ENCODE measurements at places on chromosomes 6 and 20.

- no peak for DNase-seq
These were observed 35.3 kb upstream of the PTGIS start for GRCh38 chr20:49603209-49603627.

GRCh38 chr6:12001004-12001705 is 11.0 kb upstream of the HIVEP1 start:
- no peak for DNase-seq

GRCh38 chr6:140684776-140685550 is 1310.5 kb upstream of the CITED2 start:
- DNase-seq, result no peak

DNA sequence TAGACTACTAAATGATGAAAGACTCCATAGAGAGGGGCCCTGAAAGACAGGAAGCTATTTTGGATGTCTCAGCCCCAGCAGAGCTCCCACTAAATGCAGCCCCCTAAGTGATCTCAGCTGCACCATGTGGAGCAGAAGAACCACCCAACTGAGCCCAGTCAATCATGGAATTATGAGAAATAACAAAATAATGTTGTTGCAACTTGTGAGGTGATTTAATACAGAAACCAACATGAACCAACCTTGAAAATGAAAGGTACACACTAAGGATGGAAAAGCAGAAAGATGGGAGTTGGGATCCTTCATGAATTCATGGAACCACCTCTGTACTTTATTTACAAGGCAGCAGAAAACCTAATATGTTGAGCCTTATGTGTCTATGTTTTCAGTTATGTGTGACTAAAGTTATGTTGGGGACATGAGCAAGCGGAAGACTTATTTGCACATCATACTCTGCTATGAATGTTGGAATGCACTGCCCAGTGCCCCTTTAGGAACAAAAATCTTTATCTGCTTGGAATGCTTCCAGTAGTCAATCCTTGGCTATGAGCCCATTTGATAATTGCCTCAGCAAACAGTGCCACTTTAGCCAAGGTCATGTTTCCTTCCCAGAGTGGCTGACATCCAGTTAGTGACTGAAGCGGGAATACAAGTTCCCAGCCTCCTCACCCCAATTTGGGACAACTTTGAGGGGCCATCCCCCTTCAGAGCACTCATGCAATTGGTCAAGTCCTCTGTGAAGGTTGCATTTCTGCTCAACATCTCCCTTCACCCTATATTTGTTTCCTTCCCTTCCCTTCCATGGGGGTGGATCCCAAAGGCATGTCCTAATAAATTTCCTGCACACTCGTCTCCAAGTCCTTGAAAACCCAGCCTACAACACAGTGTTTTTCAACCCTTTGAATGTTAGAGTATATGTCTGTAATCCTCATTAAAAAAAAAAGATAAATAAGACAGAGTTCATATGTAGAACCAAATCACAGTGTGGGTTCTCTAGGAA is 18.4 kb downstream of the TP53RK start:
- no peak for DNase-seq

DNA sequence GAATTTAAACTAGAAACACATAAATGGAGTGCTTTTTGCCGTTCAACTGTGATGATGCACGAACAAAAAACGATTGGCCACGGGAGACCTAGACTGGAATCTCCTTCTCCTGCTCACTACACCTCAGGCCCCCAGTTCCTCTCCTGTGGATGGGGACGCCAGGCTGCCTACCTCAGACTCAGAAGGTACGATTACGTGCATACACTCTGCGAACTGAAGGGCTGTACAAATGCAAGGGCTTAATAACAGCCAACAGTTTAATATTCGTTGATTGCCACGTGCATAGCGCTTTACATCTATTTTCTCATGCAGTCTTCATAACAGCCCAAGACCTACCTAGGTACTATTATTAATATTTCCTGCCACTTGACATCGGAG is 495 bp upstream of the ARMC2 start:
- peak; percentile 19 for DNase-seq

- DNase-seq, result peak; percentile 61
These were observed at the start of gene EBF4 for GRCh38 chr20:2692036-2692885. TSS of gene EBF4 (plus strand) at chr20:2692780. CDS start at chr20:2693646, 866 bp downstream.

- DNase-seq, result no peak
These were observed 5.2 kb upstream of the HINT3 start for GRCh38 chr6:125951323-125951722.

DNA sequence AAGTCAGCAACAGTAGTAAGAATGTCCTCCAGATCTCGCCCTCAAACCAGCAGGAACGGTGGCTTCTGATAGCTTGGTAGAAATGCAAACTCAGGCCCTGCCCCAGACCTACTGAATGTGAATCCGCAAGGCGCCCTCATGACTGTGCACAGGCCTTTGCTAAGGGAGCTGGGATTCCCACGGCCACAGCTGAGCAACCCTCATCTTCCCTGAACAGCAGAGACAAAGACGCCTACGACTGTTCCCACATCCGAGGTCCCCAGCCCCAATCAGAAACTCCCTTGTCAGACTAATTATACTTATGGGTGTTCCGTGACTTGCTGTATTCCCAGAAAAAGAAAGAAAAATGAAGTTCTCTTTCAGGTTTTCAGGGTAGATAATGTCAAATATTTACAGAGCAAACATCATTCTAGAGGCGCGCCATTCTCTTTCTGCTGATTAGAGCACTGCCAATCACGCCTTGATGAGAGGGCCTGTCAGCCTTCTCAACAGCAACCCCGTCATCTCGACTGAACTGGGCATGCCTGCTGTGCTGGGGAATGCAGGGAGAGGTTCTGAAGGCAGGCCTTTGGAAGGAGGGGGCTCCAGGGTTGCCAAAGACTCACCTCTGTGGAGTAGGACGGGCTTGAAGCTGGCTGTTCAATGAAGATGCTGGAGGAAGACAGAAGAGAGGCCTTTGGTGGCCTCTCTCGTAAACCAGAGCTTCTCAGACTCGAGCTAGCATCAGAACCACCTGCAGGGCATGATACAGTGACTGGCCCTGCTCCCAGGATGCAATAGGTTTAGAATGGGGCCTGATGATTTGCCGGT is 79.9 kb downstream of the ZNF217 start:
- DNase-seq, result no peak

- DNase-seq, result no peak
These were observed 25.3 kb downstream of the HMGN4 start for GRCh38 chr6:26563488-26563887.

- peak; percentile 82 for DNase-seq
These were observed 101.5 kb upstream of the BACH2 start for GRCh38 chr6:90397929-90398674.

DNA sequence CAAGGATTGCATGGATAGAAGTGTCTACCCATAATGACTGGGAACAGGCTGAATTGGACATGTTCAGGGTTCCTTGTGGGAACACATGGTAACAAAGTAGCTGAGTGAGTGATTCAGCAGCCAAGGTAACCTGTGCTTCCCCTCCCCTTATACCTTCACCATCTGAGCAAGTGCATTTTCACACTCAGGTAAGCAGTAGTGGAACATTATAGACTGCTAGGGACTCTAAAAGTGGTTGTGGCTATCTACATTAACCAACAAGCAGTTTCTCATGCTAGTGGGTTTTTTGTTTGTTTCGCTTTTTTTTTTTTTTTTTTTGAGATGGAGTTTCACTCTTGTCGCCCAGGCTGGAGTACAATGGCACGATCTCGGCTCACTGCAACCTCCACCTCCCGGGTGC is 41.4 kb downstream of the KIZ start:
- no peak for DNase-seq

GRCh38 chr6:88997327-88997726 is 33.9 kb upstream of the RNGTT start:
- no peak for DNase-seq

DNA sequence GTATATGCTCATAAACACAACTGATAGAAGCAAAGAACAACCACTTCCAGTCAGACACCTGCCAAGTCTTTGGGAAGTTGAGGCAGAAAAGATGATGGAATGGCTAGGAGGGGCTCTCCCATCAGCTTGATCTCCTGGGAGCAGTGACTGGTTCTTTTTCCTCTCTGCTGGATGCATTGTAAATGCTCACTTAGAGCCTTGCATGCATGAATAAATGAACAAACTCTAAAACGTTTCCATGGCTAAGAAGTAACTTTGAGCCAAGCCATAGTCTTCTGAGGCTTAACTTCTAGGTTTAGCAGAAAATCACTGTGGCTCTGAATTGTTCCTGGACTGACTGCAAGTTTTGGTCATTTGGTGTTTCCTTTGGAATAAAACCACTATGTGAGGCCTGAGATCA is 166.4 kb upstream of the CITED2 start:
- DNase-seq, result no peak

DNA sequence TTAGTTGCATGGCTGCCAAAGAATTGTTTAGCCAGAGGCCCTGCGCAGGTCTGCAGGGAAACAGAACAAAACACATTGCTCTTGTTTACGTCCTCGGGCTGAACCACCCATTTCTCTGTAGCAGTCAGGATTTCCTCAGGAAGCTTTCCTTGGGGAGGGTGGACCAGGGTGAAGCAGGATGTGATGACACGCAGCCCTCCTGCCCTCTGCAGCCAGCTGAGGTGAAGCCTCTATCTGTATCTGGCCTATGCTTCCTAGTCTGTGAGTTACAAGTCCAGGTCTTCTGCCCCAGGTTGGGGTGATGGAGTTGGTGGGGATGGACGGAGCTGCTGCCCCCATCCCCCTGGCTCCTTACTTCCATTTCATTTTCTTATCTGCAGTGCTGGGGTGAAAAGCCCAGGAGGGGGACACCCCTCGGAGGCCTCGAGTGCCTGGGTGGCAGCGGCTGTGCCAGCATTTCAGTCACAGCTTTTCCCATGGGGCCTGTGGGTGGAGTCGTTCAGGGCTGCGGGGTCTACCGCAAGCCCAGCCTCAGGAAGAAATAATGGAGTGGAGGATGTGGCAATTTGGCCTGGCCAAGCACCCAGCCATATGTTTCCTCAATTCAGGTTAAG is 24.9 kb downstream of the SASH1 start:
- no peak for DNase-seq

GRCh38 chr20:46027245-46027853 is 1.7 kb upstream of the SLC12A5 start:
- DNase-seq, result peak; percentile 46

GRCh38 chr20:49964964-49965780 is 17.6 kb upstream of the SNAI1 start:
- DNase-seq, result peak; percentile 23

- no peak for DNase-seq
These were observed 115.6 kb upstream of the CDYL start for GRCh38 chr6:4660377-4661321.

DNA sequence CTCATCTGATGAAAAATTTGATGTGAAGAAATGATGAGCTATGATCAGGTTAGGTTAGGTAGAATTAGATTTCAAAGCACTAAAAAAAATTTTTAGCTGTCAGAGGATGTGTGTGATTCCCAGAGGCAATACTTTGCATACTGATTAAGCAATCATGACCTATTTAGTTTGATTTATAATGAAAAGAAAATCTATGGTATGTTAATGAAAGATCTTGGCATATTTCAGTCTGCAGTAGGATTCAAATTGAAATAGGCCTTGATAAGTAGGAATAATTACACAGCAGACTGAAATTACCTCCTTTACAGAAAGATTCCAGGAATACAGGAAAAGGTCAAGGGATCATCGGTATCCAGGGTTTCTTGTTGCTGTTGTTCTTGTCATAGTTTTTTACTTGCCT is 69.3 kb downstream of the HDDC2 start:
- no peak for DNase-seq

GRCh38 chr20:48129345-48129942 is 344.2 kb upstream of the SULF2 start:
- DNase-seq, result no peak

GRCh38 chr6:8637896-8638597 is 202.7 kb upstream of the SLC35B3 start:
- DNase-seq, result no peak

GRCh38 chr6:117512056-117512828 is 29.8 kb downstream of the DCBLD1 start:
- no peak for DNase-seq

- DNase-seq, result no peak
These were observed 151.2 kb upstream of the BMP5 start for GRCh38 chr6:56026455-56027180.

GRCh38 chr20:62407221-62407992 is at the start of gene CABLES2:
TSS of gene CABLES2 (minus strand) at chr20:62407285. CDS start at chr20:62407276, 9 bp downstream.
- DNase-seq, result peak; percentile 91

GRCh38 chr20:879626-880025 is 36.5 kb downstream of the ANGPT4 start:
- no peak for DNase-seq

DNA sequence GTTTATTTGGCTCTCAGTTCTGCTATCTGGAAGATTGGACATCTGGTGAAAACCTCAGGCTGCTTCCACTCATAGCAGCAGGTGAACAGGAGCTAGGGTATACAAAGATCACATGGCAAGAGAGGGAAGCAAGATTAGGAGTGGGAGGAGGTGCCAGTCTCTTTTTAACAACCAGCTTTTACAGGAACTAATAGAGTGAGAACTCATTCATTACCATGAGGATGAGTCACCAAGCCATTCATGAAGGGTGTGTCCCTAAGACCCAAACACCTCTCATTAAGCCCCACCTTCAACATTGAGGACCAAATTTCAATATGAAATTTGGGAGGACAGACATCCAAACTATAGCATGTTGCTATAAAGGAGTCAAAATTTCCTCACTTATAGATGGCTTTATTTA is 85.4 kb upstream of the HCRTR2 start:
- DNase-seq, result no peak

DNA sequence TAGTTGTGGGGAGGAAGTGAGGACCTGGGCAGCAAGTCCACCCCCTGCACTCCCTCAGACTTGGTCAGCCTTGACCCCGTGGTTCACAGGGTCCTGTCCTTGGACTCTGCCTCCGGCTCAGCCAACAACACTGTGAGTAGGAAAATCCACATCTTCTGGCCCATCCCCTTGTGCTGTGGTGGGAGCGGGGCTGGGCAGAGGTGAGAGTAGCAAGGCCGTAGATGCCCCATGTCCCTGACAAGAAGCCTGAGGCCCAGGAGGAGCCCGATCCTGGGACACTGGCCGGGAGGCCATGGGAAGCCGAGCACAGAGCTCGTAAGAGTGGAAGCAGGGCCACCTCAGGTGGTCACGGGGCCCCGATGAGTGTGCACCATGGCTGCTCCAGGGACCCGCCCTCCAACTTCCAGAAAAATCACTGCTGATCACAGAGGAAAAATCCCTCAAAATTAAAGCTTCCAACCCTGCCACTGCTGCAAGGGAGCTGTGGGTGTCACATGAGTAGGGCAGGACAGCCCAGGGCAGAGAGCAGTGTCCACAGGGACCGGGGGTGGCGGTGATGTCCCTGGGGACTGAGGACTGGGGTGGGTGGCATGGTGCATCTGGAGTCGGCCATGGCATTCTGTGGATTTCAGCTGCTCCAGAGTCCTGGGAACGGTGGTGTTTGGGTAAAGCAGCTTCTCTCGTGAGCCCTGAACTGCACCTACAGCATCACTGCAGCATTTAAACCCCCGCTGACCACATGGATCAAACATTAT is 189.4 kb downstream of the DLL1 start:
- no peak for DNase-seq

- no peak for DNase-seq
These were observed 107.2 kb upstream of the CENPW start for GRCh38 chr6:126232671-126233070.
